ENCODE measurements at places on chromosomes 4 and X.
A peak's percentile ranks its signal among the peaks of the same experiment; 100 is the strongest.

DNA sequence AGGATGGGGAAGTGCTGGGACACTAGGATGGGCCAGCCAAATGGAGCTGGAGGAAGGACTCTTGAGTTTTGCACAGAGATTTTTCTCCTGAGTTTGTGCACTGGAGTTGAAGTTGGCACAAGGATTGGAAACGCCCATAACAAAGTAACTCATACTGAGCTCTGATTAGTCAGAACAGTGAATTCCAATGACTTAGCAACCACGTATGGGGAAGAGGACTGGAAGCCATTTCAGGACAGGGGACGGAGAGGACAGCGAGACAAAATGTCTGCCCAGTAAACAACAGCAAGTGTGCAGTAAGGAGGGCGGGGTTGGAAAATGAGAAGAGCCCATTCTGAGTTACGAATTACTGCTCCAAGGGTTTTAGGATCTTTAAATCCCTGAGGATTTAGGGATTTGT, 5.9 kb downstream of the RIPPLY1 start:
- DNase-seq = no peak

DNA sequence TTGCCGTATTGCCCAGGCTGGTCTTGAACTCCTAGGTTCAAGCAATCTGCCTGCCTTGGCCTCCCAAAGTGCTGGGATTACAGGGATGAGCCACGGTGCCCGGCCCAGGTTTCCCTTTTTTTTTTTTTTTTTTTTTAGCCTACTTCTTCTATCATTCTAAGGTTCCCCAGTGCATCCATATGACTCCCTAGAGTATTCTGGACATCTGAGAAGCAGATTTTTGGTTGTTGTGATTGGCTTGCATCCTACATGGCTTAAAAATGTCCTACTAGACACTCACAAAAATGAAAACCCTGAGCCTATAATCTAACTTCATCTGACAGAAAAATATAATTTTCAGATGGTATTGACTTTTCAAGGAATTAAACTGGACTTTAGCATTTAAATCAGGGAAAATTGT, 41.7 kb downstream of the SMIM14 start:
- DNase-seq = no peak

DNA sequence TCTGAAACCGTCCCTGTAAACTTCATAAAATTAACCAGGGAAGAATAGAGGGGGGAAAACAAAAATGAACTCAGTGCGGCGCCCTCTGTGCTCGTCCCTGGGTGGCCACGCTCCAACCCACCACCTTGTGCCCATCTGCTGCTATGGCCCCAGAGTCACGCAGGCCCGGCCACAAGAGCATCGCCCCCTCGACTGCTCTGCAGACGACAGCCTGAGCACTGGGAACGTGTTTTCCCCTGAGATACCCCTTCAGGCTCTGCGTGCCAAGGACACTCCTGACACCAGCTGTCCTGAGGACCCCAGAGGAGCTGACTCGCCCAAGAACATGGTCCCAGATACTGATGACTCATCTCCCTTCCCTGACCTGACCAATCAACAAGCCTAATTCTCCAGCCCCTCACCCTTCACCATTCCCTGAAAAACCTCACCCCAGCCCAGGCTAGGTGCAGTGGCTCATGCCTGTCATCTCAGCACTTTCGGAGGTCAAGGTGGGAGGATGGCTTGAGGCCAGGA, 64.1 kb upstream of the GPR78 start:
- no peak for DNase-seq

DNA sequence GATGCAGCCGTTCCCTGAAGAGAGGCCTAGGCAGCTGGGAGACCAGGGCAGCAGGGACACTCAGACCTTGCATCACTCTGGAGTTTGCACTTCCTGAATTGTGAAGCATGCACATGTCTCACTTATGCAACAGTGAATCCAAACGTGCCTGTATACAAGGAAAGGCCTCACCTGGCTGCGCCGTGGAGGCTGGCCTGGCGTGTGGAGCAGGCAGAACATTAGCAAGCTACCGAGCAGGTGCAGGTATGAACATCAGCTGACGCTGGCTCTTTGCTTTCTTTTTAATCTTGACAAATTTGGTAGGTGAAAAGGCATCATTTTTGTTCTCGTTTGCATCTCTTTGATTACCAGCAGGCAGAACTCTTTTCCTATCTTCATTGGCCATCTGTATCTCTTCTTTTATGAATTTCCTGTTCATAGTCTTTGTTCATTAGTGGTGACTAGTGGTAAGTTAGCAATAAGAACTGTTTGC, 37.1 kb upstream of the IRAK1 start:
- no peak for DNase-seq

- DNase-seq = no peak
Measured at GRCh38 chr4:88409206-88409605, 30.6 kb downstream of the HERC6 start.

- DNase-seq = no peak
Measured at GRCh38 chr4:72444092-72444491, 124.9 kb downstream of the ADAMTS3 start.

GRCh38 chr4:1794809-1795298, 1.8 kb downstream of the FGFR3 start:
- no peak for DNase-seq

GRCh38 chrX:6383917-6384316, 151.0 kb downstream of the VCX3A start:
- DNase-seq = no peak

DNA sequence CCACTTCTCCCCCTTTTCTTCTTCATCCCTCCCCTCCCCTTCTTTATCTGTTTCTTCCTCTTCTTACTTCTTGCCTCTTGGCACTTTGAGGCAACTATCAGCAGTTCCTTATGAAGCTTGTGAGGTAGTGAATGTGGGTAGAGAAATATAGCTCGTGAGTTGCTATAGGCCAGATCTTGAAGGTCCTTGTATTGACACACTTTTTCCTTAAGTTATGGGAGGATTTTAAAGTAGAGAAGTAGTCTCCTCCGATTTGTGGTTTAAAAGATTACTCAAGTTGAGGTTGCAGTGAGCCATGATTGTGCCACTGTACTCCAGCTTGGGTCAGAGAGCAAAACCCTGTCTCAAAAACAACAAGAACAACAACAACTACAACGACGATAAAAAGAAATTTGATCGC, 3.4 kb upstream of the RRAGB start:
- DNase-seq = no peak

DNA sequence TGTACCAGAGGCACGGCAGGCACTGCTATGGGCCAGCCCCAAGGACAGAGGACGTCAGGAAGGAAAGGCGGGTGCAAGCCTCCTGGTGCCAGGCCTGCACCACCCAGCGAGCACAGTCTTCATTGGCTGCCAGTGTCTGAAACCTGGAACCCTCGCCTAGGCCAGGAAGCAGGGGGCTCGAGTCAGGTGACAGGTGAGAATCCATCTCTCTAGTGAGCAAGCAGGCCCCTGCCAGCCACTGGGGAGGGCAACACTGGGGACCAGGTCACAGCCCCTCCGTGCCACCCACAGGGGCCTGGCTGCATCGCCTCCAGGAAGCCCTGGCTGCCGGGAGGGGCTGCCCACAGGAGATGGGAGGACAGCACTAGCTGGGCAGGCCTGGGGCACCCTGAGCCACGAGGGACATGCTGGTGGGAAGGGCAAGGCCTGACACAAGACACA, 6.9 kb upstream of the HAUS3 start:
- no peak for DNase-seq

- DNase-seq = no peak
Measured at GRCh38 chr4:31474221-31474620, 754.1 kb downstream of the PCDH7 start.

GRCh38 chr4:157075811-157076577, at the start of gene GLRB:
Gene GLRB (plus strand): TSS chr4:157076150. CDS start chr4:157078025, 1,875 bp downstream.
- DNase-seq = no peak

DNA sequence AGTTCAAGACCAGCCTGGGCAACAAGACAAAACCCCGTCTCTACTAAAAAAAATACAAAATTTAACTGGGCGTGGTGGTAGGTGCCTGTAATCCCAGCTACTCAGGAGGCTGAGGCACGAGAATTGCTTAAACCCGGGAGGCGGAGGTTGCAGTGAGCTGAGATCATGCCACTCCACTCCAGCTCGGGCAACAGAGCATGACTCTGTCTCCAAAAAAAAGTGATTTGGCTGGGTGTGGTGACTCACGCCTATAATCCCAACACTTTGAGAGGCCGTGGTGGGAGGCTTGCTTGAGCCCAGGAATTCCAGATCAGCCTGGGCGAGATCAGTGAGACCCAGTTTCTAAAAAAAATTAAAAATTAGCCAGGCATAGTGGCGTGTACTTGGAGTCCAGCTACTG, 4.1 kb downstream of the OPHN1 start:
- no peak for DNase-seq

- DNase-seq = no peak
Measured at GRCh38 chrX:24672701-24673190, 21.0 kb upstream of the POLA1 start.

DNA sequence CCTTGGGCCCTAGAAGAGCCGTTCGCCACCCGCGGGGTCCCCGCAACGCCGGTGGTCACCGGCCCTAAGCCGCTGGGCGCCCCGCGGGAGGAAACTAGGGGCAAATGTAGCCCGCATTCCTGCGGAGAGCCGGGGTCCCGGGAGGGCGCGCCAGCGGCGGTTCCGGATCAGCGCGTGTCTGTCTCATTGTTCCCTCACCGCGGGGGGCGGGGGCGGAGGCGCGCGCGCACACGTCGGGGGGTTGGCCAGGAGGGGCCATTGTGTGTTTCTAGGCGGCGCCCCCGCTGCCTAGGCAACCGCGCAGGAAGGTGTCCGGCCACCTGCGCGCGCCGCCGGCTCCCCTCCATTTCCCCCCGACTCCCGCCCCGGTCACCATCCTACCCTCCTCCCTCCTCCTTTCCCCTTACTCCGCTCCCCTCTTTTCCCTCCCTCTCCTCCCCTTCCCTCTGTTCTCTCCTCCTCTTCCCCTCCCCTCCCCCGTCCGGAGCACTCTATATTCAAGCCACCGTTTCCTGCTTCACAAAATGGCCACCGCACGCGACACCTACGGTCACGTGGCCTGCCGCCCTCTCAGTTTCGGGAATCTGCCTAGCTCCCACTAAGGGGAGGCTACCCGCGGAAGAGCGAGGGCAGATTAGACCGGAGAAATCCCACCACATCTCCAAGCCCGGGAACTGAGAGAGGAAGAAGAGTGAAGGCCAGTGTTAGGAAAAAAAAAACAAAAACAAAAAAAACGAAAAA, 789 bp upstream of the DDX3X start:
- peak; percentile 85 for DNase-seq

DNA sequence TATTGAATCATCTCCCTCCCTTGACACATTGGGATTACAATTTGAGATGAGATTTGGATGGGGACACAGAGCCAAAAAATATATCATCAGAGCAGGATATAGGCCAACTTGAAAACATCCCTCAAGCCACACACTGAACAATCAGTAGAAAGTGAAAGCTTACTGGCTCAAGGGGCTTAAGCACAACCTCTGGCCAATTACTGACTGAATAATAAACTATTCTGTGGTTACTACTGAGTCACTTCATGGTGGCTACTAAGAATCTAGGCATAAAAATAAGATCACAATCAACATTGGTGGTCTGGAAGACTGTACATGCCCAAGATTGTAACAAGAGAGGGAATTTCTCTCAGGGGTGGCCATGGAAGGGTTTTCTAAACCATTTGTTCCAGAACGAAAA, 27.4 kb upstream of the GPR174 start:
- DNase-seq = no peak

Measured in stimulated activated CD4-positive, alpha-beta T cell treated with anti-CD3 and anti-CD28 coated beads, Interleukin-4, amount 100 ng/mL, for 1 hour (primary cell).